SJCRH30 (cell line): ENCODE measurements at places on chromosomes 3 and 15.

- no peak for DNase-seq
Measured at GRCh38 chr15:100254691-100255090, 87.1 kb downstream of the ADAMTS17 start.

DNA sequence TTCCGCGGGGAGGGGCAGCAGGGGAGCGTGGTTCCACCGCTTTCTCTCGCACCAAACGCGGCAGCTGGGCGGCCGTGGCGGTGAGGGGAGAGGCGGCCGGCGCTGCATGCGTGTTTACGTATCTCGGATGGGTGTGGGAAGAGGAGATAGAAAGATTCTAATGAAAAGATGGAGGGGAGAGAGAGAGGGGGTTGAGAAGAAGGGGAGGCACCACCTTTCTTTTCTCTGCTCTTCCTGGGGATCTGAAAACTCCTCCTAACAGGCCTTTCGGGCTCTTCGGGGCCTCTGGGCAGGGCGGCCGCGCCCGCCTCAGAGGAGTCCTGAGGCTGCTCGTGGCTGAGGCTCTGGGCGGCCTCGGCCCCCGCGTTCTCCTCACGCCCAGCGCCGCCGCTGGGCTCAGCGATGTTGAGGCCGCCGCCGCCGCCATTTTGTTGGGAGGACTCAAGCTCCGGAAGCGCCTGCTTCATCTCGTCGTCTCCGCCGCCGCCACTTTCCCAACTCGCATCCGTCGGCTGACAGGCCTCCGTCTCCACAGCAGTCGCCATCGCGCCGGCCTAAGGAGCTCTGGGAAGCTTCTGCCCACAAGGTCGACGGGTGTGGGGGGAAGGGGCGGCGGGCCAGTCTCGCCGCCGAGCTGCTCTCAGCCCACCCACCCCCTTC is 473 bp downstream of the TASOR start:
- peak; percentile 85 for DNase-seq

DNA sequence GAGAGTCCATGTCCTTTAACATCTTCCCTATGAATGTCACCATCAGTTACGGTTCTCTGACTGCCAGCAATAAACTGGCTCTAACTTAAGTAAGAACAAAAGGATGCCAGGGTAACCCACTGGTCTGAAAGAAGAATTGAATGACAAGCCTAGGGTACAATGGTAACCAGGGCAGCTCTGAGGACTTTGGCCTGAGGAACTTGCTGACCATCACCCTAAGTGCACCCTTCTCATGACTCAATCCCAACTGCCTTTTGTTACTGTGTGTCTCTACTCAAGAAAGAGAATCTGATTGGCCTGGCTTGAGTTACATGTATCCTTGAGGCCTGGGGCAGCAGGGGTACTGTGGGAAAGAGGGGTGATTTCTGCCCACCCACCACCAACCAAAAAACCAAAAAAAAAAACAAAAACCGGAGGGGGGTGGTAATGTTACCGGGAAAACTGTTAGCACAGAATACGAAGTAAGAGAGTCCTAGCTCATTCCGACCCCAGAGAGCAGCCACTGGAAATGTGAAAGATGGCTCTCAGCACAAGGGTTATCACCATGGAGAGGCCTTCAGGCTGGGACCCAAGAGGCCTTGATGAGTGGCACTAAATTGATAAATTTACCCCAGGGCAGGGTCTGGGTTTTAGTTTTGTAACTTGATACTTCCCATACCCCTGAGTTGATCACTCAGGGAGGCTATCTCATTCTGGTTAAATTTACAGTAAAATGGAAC is 9.3 kb upstream of the SLC28A1 start:
- peak; percentile 22 for DNase-seq

- no peak for DNase-seq
Measured at GRCh38 chr15:60278879-60279278, 118.9 kb downstream of the ANXA2 start.

GRCh38 chr3:52237657-52238172 is 1.2 kb downstream of the TWF2 start:
- peak; percentile 33 for DNase-seq

- DNase-seq, result no peak
Measured at GRCh38 chr3:183641882-183642281, 6.5 kb downstream of the KLHL24 start.

GRCh38 chr3:18442756-18443664 is 17.9 kb upstream of the SATB1 start:
- no peak for DNase-seq
